ENCODE measurements at places on chromosomes 5 and 9.

DNA sequence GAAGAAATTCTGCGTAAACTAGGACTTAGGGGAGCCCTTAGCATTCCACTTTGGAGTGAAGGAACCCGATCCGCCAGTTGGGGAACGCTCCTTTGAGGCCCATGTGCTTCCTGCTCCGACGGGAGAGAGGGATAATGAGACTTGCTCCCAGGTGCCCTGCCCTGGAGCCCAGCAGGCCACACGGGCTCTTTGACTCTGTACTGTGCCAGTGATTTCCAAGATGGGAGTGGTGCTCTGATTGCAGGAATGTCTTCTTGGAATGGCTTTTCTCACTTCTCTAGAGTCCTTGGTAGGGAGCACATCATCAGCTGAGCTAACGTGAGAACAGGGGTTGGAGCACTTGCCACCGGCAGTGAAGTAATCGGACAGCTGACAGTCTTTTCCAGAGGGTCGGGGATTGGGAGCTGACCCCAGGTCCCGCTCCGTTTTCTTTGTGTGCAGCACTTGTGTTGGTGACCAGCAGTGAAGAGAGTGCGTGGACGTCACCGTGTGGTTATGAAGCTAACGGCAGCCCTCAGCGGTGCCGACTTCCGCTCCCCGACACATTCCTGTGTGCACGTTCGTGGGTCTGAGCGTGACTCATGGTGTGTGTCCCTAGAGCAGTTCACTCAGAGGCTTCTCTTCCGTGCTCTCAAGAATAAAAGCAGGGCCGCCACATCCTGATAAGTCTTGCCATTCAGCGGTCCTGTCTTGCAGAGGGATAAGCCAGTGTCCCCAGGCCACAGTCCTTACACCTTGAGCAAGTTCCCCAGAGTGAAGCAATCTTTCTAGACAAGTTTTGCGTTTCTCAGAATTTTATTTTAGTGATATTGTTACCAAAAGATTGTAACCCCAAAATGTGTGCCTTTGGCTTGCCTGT is 25.6 kb downstream of the ABL1 start:
- DNase-seq = no peak

DNA sequence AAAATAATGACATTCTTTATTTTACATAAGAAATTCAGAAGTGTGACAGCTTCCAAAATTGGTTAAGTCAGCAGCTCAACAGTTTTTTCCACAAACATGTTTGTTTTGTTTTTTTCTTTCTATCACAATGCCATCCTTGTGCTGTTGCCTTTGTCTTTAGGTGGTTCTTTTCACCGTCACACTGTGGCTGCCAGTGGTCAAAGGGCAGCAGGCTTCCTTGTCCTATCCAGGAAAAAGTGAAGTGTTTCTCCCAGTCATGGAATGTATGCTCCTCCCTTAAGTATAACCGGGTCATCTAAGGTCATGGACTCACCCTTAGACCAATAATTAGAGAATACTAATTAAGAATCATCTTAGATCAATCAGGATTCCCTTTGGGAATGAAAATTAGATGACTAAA is 87.4 kb downstream of the SREK1 start:
- DNase-seq = no peak

DNA sequence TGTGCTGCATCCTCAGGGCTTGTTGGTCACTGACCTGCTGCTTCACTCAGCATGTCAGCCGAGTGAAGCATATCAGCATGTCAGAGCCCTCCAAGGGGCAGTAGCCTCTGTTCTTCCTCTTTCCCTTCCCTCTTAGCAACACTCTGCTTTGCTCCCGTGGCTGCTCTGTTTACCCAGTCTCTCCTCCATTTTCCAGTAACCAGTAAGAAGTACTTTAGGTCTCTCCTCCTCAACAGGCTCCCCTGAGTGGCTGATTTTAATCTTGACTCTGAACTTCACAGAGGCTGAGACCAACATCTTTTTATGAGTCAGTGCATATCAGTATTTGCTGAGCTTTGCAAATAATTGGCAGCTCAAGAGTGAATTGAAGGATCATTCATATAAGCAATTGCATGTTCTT is 18.6 kb upstream of the ADRB2 start:
- DNase-seq = no peak

GRCh38 chr9:34655394-34655793 is 3.4 kb downstream of the IL11RA start:
- no peak for DNase-seq

DNA sequence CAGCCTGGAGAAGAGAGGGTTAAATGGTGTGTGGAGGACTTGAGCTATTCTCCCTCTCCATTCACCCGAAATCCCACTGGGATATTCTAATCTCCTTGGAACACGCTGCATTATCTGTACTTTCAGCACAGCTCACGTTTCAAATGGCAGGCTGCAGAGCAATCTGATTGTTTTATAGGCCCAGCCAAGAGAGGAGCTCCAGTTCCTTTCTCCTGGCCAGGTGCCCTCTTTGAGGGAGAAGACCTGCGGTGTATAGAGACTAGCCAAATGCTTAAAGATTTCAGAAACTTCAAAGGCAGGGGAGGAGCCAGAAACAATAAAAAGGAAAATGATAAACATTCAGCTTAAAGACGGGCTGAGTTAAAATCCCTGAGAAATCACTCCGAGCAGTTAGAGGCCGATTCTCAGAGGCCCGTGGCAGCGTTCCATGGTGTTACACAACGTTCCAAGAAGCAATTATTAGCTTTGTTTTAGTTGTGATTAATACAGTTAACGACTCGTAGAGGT is 564.0 kb upstream of the KLF4 start:
- no peak for DNase-seq

GRCh38 chr9:119370816-119371215 is 1.6 kb upstream of the BRINP1 start:
- DNase-seq = no peak

DNA sequence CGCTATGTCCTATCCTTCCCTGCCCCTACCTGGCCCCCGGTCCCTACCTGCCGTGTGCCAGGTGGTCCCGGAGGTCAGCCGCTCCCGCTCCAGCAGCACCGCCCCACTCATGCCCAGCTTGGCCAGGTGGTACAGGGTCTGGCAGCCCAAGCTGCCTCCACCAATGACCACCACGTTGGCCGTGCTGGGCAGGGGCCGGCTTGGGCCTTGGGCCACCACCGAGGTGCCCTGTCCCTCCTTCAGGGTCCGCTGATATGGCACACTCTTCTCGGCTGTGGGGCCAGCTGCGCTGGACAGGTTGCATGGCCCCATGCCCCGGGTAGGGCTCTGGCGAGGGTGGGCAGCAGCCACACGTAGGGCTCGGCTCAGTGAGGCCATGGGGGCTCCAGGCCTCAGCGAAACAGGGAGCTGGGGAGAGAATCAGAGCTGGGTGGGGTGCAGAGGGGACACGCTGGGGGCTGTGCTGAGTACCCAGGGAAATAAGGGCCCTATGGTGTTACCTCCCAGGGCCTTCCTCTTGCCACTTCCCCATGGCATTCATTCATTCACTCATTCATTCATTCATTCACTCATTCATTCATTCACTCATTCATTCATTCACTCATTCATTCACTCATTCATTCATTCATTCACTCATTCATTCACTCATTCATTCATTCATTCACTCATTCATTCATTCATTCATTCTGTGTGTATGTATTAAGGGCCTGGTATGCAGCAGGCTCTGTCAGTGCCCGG is 4.2 kb downstream of the SARDH start:
- DNase-seq = no peak

- DNase-seq = no peak
Observed at GRCh38 chr5:97297063-97297703, 114.1 kb upstream of the RIOK2 start.

DNA sequence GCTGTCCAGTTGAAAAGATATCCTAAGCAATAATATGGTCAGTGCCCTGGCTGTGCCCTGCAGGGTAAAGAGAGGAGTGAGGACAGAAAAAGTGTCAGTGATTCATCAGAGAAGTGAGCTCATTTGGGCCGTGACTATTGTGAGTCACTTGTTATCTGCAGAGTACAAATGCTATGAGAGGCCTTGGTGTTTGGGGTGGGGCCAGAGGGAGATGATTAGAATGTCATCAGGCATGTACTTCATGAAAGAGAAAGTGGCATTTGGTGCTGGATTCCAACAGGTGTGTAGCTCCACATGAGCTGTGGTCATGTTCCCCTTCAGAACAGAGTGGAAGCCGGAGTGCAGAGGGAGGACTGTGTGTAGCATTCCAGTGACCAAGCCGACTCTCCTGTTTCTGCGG is 174.1 kb downstream of the KDM4C start:
- DNase-seq = peak; percentile 9

DNA sequence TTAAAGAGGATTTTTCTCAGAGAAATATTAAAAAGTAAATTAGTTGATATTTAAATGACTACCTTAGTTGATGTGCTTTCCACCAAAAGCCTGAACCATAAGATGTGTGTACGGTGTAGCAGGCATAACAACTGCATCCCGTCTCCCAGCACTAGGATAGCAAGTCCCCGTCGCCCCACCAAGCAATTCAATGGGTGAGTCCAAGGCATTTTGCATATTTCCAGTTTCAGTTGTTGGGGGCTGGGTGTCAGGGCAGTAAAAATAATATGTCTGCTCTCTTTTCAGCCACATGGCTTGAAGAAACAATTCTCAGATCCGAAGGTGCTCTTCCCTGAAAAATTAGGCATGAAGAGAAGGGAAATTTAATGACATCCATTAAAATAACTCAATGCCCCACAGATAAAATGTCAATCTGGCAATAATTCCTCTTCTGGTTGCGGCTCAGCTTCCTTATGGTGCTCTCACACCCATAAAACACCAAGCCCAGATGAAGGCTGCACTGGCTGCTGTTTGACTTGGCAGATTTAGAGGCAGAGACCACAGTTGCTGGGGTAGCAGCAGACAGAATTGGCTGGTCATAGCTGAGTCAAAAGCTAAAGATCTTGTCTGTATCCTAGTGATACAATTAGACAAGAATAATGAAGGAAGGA is 124.4 kb upstream of the ADCY2 start:
- DNase-seq = no peak

GRCh38 chr9:129341171-129341986 is 163.3 kb upstream of the IER5L start:
- no peak for DNase-seq

- DNase-seq = no peak
Observed at GRCh38 chr9:20358207-20358606, 264.1 kb downstream of the MLLT3 start.

DNA sequence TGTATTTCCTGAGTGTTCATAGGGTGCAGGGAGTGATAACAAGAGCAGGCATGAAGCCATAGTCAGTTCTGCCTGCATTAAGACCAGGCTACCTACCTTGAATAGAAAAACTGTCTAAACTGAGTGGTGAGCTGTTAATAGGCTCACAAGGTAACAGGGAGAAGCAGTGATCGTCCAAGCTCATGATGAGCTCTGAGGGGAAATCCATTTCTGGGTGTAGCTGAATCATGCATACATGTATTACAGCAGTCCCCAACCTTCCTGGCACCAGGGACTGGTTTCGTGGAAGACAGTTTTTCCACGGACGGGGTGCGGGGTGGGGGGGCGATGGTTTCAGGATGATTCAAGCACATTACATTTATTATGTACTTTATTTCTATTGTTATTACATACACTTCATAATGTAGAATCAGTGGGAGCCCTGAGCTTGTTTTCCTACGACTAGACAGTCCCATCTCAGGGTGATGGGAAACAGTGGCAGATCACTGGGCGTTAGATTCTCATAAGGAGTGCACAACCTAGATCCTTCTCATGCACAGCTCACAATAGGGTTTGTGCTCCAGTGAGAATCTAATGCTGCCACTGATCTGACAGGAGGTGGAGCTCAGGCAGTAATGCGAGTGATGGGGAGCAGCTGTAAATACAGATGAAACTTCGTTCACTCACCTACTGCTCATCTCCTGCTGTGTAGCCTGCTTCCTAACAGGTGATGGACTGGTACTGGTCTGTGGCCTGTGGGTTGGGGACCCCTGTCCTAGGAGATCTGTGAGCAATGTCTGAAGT is 100.0 kb upstream of the IL6ST start:
- peak; percentile 37 for DNase-seq

DNA sequence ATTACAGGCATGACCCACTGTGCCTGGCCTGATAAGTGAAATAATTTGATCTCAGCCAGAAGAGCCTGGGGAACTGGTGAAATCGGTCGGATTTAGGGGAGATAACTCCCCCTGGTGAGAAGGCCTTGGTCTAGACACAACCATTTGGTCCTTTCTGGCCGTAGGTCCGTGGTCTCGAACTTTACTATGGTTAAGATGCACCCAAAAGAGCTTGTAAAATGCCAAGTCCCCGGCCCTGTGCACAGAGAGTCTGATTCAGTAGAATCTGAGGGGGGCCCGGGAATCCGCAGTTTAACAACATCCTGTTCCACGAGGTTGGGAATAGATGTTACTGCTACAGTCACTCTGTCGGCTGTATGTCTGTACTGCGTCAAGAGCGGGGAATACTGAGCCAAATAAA is 140.7 kb downstream of the C9orf50 start:
- DNase-seq = no peak

GRCh38 chr5:1066676-1067075 is 45.2 kb downstream of the SLC12A7 start:
- no peak for DNase-seq

- no peak for DNase-seq
Observed at GRCh38 chr5:68149189-68149588, 66.4 kb upstream of the PIK3R1 start.

DNA sequence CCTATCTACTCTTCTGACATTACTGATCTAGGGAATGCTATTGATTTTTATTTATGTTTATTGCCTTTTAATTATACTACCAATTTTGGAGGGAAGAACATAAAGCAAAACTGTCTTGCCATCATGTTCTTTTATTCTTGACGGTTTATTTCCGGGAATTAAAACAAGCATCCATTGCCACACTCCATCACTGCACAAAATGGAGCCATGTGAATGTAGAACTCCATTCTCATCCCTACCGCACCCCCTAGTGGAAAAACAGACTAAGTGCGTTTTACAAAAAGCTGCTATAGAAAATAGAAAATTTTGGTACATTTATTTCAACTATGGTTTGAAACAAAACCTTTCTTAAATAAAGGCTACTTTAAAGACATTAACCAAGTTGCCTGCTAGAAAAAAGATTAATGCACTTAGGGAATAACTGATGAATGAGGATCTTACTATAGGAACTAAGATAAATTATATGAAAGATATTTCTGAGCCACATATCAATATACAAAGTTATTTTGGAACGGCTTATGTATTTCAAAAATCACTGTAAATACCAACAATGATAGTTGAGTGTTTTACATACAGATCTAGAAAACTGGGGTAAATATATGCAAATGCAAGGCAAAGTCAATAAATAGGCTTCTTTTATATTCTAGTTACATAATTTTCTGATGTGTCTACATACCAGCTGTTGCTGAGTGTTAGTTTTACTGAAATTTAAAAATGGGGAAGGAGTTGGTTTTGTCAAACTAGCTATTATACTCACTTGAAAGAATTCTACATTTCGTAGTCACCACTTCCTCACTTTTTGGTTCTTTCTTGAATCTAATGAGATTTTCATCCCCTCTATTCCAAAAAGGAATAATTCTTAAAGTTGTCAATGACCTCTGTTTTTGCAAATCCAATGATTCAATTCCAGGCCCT is 26.5 kb downstream of the OXCT1 start:
- no peak for DNase-seq

GRCh38 chr9:123727332-123727731 is 202.6 kb downstream of the DENND1A start:
- DNase-seq = no peak

GRCh38 chr5:143316844-143317631 is 86.4 kb downstream of the NR3C1 start:
- no peak for DNase-seq

- no peak for DNase-seq
Observed at GRCh38 chr9:134435550-134436378, 109.5 kb downstream of the RXRA start.
